Putamen (tissue), 1 donor: ENCODE measurements at places on chromosomes 13 and 19.

- no peak for DNase-seq
Measured at GRCh38 chr13:101512650-101513049, 60.2 kb downstream of the ITGBL1 start.

- no peak for DNase-seq
Measured at GRCh38 chr19:1752757-1753728, at the start of gene ONECUT3. ONECUT3 (plus strand) TSS chr19:1753506; CDS start chr19:1753663, 157 bp downstream.

DNA sequence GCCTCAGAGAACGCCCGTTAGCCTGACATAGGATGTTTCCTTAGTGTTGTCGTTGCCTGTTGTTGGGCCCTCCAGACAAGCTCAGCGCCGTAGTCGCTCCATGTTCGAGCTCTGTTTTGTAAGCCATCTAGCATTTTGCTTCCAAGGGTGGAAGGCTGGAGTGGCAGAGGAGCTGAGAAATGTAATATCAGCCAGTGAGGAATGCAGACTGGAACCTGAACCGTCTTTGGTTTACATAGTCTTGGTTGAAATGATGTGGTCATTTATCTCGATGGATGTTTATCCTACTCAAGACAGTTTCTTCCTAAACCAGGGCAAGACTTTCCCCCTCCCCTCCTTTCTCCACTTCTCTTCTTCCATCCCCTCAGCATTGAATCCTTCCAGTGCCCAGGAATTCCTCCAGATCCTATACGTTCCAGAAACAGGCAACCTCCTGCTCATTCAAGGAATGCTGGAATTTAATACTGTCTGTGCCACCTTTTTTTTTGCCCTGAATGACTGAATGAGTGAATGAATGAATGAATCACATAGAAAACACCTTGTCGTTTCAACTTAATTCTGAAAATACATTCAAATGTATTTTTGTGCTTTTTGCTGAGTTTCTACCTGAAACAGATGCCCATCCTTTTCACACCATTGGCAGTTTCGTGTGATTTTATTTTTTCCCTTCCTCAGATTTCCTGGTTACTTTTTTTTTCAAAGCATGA, 109.5 kb upstream of the MBNL2 start:
- DNase-seq = no peak

GRCh38 chr19:13252569-13253335, 102.5 kb downstream of the IER2 start:
- no peak for DNase-seq

DNA sequence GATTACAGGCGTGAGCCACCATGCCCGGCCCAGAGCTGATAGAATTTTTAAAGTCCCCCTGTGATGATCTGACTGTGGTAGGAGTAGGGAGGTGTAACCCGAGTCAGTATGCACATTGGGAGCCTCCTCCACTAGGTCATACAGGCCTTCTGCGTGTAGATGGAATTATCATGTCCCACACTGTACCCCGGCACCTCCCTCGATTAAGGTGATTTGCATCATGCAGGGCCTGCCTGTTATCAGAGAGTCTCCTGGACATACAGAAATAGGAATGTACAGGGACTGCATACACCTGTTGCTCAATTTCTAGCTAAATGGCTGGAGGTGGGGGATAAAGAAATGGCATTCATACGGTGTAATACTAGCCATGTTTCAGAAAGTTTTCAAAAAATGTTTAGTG, 922 bp upstream of the ERVK3-1 start:
- no peak for DNase-seq

GRCh38 chr13:110107568-110108347, 199.2 kb downstream of the COL4A1 start:
- no peak for DNase-seq

- no peak for DNase-seq
Measured at GRCh38 chr19:18780631-18781030, 10.5 kb downstream of the COMP start.

GRCh38 chr19:51737389-51737788, 13.6 kb upstream of the HAS1 start:
- DNase-seq = no peak

- DNase-seq = no peak
Measured at GRCh38 chr13:94192431-94192975, 287.0 kb downstream of the DCT start.

DNA sequence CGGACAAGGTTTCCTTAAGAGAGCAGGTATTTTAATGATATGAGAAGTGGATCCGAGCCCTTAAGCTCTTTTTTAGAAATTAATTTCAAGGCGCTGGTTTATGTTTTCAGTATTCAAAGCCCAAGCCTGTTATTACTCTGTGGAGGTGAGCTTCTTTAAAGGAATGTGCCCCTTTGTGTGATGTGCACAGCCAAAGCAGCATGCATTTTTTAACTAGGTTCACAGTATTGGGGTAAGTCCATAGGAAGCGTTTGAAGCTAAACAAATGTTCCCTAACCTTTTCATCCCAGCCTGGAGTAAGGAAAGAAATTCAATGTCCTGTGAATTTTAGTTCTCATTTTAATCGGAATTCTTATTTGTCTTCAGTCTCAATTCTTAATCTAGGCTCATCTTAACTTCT, 217.5 kb downstream of the KCTD12 start:
- DNase-seq = no peak

DNA sequence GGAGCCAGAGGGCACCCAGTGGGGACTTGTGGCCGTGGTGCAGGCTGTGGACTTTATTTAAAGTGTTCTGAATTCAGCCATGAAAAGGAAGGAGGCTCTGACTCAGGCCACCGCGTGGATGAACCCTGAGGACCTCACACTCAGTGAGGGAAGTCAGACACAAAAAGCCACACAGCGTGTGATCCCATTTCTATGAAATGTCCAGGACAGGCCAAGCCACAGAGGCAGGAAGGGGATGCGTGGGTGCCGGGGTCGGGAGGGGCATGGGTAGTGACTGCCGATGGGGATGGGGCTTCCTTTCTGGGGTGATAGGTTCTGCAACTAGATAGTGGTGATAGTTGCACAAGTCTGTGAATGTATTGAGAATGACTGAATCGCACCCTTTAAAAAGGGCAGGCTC, 8.7 kb upstream of the ZBTB7A start:
- no peak for DNase-seq

DNA sequence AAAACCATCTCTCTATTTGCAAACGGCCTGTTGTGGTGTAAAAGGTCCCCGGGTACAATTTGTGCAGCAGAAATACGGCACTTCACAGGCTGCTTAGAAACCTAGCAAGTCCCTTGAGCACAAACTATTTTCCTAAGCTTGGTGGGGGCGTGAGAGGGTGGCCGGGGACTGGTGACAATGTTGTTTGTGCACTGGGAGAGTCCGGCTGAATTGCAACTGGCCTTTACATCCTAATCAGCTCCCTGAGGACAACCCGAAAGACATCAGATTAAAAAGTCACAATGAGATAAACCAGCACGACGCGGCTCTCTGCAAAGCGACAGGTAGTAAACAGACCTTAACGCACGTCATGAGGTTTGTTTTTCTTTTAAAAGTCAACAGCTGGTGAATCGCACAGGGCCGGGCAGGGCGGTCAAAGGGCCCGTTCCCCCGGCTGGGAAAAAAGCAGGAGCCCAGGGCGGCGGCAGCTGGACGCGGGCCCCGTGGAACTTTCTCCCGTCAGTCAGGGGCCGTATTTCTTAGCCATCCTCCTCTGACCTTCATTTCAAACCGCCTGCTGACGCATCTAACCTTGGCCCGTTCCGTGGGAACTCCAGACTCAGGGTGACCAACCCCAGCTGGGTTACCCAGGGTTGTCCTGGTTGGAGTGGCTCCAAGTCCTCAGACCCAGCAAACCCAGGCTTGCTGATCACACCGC, 112.3 kb downstream of the GADD45B start:
- peak; percentile 28 for DNase-seq

GRCh38 chr13:50733392-50733791, 110.1 kb downstream of the DLEU7 start:
- no peak for DNase-seq

DNA sequence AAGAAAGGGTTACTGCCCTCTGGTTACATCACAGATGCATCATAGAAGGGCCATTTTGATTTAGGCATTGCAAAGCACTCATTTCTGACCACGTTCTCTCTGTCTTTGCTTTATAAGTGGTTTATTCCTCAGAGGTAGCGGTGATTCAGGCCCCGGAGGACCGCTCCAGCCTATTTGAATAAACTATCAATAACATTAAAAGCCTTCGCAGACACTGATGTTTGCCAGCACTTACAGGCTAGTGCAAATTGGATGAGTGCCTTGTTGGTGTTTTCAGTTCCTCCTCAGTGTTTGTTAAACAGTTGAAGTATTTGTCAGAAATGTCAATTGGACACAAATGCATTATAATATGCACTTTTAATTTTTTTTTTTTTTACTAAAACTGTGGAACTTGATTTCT, 120.2 kb downstream of the RXFP2 start:
- DNase-seq = no peak

DNA sequence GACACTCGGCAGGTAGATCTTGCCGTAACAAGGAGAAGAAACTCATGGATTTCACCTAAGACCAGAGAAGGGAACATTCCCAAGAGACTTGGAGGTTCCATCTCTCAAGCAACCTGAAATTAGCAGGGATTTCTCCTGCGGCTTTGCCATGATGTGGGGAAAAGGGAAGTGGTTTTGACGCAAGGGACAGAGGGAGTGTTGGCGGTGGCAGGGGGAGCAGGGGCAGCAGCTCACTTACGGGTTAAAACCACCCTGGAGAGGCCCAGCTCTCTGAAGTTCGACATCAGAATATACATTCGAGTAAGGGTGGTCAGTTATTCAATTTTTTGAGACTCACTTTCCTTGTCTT, 76.1 kb upstream of the POMP start:
- DNase-seq = no peak

- no peak for DNase-seq
Measured at GRCh38 chr13:53743906-53744305, 715.3 kb downstream of the OLFM4 start.

DNA sequence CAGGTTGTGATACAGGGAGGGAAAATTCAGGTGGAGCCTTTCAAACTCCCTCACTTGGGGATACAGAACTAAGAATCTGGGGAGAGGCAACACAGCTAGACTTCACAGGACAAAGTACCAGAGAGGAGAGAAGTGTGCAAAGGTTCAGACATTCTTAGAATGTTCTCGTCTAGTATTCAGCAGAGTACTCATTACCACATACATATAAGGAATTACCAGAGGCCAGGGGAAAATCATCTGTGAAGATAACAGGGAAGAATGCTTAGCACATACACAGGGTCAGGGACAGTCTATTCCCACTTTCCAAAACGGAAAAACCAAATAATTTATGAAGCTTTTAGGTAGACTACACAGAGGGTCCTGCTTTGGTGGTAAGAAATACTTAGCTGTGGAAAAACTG, 58.1 kb downstream of the TRPC4 start:
- no peak for DNase-seq

DNA sequence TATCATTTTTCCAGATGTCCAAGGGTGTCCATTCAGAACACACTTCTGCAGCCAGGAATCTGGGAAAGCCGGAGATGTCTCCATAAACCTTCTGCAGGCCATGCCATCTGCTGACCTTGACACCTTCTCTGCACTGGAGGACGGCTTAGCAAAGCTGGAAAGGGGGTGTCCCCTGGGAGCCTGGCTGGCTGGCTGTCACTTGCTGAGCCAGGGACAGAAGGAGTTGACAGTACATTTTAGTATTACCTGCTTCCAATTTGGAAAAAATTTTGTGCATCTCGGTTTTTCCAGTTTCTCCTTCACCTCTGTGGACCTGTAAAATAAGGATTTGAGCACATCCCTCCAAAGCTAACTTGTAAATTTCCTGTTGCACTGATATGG, 8.1 kb upstream of the CHST8 start:
- no peak for DNase-seq

DNA sequence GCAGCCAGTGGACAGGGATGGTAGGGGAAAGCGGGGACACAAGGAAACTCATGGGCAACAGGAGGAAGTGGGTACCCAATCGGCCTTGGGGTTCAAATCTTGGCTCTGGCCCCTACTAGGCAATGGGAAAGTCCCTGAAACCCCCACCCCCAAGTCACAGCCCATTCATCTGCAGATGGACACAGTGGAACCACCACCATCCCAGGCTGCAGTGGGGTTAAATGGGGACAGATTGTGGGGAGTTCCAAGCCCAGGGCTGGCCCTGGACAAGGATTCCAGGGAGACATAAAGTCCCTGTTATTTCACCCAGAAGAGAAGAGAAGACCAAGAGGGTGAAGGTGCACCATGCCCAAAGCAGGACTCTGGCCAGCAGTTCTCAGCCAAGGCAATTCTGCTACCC, 48.5 kb downstream of the CPAMD8 start:
- no peak for DNase-seq

GRCh38 chr13:43089912-43090498, 66.6 kb downstream of the DNAJC15 start:
- DNase-seq = no peak

DNA sequence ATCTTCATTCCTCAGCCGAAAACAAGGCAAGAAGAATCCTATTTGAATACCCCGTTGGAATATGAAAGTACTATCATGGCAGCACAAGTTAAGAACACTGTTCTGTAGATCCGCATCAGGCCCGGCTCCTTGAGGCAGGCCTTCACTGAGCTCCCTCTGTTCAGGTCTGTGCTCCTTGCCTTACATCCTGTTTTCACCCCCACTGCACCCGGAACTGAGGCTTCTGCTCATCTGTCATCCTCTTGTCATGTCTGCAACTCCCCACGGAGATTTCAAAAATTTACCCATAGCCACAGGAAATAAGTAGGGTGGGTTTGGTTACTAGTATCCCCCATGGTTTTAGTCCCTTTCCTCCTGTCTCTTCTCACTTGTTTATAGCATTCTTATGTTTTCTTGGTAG, 861.9 kb downstream of the GPC5 start:
- no peak for DNase-seq

- no peak for DNase-seq
Measured at GRCh38 chr13:100394005-100394695, 194.4 kb downstream of the GGACT start.

- DNase-seq = peak; percentile 40
Measured at GRCh38 chr13:33487575-33488243, 202.2 kb upstream of the STARD13 start.

DNA sequence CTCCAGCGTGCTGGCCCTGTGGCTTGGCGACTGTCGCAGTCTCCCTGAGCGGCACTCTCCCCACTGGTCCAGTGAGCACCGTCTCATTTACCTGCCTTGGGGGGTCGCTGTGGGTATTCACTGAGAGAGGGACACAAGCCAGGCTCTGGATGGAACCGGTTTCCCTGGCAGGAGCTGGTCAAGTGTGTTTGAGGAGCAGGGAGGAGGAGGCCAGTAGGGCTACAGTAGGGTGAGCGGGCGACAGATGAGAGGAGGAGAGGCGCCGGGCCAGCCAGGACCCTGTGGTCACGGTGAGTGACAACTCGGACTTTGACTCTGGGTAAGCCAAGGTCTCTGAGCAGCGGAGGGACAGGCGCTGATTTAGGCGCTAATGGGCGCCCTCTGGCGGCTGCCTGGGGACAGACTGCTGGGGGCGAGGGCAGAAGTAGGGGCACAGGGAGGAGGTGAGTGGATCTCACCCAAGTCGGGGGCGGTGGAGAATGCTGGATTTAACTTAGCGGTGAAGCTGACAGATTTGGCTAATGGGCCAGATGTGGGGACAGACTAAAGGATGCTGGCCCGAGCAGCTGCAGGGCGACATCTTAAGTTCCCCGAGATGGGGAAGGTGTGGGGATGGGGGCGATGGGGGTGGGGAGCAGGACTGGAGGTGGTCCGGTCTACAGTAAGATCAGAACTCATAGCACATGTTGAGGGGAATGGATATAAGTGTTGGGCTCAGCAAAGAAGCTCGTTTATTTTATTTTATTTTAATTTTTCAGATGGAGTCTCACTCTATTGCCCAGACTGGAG, 4.7 kb upstream of the PRMT1 start:
- no peak for DNase-seq
